CD4-positive, CD25-positive, alpha-beta regulatory T cell (primary cell): ENCODE measurements at places on chromosomes 16 and 17. TPM values are rescaled to one million over a fixed set of nuclear protein-coding genes. Genes with fewer than 3 reads are reported as not detected.

- no peak overlapping the region for H3K4me3 ChIP-seq
- no peaks in the 10 kb centered on the region for H3K36me3 ChIP-seq
- H3K27me3 ChIP-seq, result no peaks in the 10 kb centered on the region
- no peak overlapping the region for H3K27ac ChIP-seq
- peaks cover 11% of the 10 kb centered on the region for H3K4me1 ChIP-seq
Measured at GRCh38 chr16:15521390-15521757, 87.0 kb downstream of the BMERB1 start.

DNA sequence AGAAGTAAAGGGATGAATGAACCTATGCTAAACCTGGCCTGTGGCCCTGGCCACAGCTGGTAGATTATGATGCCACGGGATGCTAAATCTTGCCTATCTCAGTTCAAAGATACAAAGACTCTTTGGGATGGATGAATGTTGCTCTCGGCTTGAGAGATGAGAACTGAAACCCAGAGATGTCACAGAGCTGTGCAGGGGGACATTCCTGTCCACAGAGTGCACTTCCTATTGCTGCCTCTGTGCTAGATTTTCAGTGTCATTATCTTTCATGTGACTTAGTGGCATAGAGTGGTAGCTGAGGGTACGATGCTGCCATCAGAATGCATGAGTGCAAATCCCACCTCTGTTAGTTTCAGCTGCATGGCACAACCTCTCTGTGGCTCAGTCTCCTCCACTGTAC, 2.3 kb upstream of the MT1M start:
- peaks cover 28% of the 10 kb centered on the region for H3K4me1 ChIP-seq
- H3K27ac ChIP-seq, result no peak overlapping the region
- H3K4me3 ChIP-seq, result no peak overlapping the region

GRCh38 chr16:70250748-70251628, 752 bp downstream of the EXOSC6 start:
- H3K4me1 ChIP-seq, result peaks cover 16% of the 10 kb centered on the region
- DNase-seq, result no peak
- peaks cover 16% of the 10 kb centered on the region for H3K36me3 ChIP-seq
- peak overlapping the region; percentile 62 for H3K4me3 ChIP-seq

- no peaks in the 10 kb centered on the region for H3K4me1 ChIP-seq
- H3K36me3 ChIP-seq, result no peaks in the 10 kb centered on the region
- DNase-seq, result no peak
- H3K27me3 ChIP-seq, result no peaks in the 10 kb centered on the region
- no peak overlapping the region for H3K4me3 ChIP-seq
Measured at GRCh38 chr17:9179602-9180001, 158.3 kb downstream of the NTN1 start.

DNA sequence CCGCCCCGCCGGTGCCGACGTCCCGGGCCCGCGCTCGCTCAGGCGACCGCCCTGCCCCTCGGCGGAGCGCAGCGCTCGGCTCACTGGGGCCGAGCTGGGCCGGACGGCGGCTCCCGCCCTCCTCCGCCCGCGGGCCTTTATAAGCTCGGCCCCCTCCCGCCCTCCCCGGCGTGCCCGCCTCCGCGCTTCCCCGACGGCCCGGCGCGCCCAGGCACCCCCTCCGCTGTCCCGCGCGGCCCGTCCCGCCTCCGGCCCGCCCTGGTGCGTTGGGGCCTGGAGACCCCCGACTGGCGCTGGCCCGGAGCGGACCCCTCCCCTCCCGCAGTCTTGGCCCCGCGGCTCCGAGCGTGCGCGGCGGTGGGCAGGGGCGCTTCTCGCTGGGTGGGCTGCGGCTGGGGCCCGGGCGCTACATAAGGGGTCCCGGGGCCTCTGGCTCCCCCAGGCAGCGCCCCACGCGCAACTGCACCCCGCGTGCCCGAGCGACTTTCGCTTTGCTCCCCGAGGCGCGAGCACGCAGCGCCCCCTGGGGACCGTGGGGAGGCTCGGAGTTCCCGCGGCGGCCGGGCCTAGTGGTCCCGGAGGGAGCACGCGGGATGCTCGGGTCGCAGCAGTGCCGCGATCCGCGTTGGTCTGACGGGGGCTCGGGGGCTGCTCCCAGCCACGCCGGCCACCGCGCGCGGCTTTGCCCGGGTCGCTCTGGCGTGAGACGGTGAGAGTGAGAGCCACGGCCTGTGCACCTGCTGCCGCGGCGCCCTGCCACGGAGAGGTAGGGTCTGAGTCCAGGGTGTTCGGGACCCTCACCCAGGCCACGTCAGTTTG, at the start of gene PIEZO1:
TSS of gene PIEZO1 (minus strand) at position 115 of the 819 bp plus-strand sequence. CDS start 256 bp downstream, outside the sequence.
- H3K27me3 ChIP-seq, result no peaks in the 10 kb centered on the region
- H3K4me1 ChIP-seq, result peaks cover 52% of the 10 kb centered on the region
- H3K4me3 ChIP-seq, result peak within 1 kb of the TSS; percentile 48

- H3K4me1 ChIP-seq, result no peaks in the 10 kb centered on the region
- no peak for DNase-seq
- H3K27ac ChIP-seq, result no peak overlapping the region
- no peaks in the 10 kb centered on the region for H3K36me3 ChIP-seq
Measured at GRCh38 chr16:56868175-56868574, 3.2 kb downstream of the SLC12A3 start.

DNA sequence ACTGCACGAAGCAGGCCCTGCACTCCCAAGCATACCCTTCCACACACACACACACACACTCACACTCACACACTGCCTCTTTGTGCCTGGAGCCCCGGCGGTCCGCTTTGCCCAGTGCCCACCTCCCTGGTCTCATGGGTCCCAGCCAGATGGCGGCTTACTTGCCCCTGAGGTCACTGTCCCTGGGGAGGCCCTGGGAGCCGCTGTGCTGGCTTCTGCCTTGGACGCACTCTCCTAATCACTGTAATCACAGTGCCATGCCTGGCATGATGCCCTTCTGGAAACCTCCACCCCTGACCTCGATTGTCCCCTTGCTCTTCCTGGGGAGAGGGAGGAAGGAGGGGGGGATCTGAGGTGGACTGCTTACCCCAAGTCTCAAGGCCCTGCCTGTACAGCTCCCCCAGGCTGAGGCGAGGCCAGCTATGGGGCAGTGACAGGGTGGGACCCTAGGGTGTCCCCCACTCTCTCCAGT, 36.0 kb downstream of the ARHGAP23 start:
- no peaks in the 10 kb centered on the region for H3K4me1 ChIP-seq
- no peaks in the 10 kb centered on the region for H3K27me3 ChIP-seq
- no peak overlapping the region for H3K4me3 ChIP-seq
- DNase-seq, result no peak
- no peaks in the 10 kb centered on the region for H3K36me3 ChIP-seq

DNA sequence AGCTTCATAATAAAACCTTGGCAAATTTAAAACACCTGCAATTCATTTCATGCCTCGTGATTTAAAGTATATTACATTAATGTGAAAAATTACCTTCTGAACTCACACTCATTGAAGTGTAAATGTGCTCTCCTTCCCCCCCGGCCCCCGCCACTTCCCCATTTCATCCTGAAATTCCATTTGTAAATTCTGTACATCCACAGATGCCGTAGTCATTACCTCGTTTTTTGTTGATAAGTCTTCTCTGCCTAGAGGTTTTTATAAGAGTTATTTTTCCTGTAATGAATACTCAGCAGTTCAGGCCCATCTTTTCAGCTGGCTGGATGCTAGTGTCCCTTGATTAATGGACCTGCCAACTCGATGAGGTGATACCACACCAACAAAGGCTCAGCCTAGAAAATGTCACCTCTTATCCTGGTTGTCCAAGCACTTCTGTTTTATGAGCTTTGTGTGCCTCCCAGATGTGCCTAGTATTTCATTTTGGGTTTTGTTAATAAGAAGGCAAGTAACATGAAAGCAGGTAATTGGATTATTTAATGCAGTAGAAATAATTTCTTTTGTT, 64.8 kb upstream of the KIFC3 start:
- no peak for DNase-seq
- H3K4me3 ChIP-seq, result no peak overlapping the region
- H3K4me1 ChIP-seq, result no peaks in the 10 kb centered on the region
- H3K27ac ChIP-seq, result no peak overlapping the region

DNA sequence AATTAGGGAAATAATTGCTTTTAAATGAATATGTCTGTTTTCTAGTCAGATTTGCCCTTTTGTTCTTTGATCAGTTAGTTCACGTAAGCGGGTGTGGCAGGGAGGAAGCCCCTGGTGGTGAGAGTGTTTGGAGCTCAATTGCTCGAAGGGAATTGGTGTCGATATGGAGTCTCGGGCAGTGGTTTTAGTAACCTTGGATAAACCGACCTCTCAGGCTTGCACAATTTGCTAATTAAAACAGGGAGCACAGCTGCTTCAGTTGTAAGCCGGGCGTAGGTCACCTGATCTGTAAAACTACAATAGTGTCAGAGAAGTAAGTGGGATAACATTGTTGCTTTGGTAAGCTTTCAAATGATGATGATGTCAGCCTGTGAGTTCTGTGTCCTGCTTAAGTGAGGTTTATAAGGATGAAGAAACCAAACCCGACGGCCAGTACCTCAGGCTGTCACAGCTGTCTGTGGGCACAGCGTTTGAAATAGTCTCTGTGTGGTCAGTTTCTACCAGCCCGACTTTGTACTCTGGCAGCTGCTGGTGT, 2.9 kb downstream of the ZNF750 start:
- peaks cover 3% of the 10 kb centered on the region for H3K36me3 ChIP-seq
- no peak overlapping the region for H3K4me3 ChIP-seq
- DNase-seq, result no peak
- no peaks in the 10 kb centered on the region for H3K4me1 ChIP-seq
- no peak overlapping the region for H3K27ac ChIP-seq
- H3K27me3 ChIP-seq, result no peaks in the 10 kb centered on the region

DNA sequence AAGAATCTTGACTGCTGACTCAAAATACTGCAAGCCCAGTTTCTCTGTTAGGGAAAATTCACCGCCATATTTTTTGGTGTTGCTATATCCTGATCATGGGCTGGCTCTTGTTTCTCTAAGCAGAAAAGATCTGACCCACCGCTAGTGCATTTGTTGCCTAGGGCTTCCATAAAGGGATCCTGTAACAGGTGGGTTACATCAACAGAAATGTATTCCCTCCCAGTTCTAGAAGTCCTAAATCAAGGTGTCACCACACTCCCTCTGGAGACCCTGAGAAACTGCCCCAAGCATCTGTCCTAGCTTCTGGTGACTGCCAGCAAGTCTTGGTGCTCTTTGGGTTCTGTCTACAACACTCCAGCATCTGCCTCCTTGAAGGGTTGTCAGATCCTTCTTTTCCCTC, 99.7 kb downstream of the MAF start:
- H3K27ac ChIP-seq, result no peak overlapping the region
- DNase-seq, result no peak
- no peaks in the 10 kb centered on the region for H3K4me1 ChIP-seq
- peaks cover 5% of the 10 kb centered on the region for H3K27me3 ChIP-seq
- H3K4me3 ChIP-seq, result no peak overlapping the region

DNA sequence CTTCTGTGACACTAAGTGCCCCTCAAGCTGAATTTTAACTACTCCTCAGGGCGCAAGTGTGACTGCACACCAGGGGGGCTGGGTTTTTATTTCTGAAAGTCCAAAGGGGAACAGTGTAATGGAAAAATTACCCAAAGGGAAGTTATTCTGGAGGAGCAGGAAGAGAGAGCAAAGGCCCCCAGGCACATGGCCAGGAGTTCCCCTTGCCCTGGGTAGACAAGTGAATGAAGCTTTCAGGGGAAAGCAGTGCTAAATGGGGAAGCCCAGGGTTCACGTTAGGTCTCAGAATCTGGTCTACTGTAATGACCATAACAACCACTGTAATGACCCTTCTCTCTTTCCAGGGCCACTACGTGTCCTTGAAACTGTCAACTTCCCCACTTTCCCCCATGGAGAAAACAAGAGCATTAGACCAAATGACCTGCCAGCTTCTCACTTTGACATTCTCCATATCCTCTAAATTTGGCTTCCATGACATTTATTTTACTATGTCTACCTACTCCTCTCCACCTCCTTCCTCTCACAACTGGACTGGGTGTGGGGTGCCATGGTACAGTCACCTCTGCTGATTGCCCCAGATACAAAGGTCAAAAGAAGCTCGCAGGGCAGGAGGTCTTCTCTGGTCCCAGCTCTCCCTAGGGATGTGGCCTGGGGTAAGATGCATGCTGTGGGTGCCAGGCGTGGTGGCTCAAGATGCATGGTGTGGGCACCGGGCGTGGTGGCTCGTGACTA, 34.1 kb upstream of the MMP2 start:
- no peaks in the 10 kb centered on the region for H3K27me3 ChIP-seq
- H3K4me3 ChIP-seq, result no peak overlapping the region
- no peak overlapping the region for H3K27ac ChIP-seq
- no peak for DNase-seq
- no peaks in the 10 kb centered on the region for H3K36me3 ChIP-seq

DNA sequence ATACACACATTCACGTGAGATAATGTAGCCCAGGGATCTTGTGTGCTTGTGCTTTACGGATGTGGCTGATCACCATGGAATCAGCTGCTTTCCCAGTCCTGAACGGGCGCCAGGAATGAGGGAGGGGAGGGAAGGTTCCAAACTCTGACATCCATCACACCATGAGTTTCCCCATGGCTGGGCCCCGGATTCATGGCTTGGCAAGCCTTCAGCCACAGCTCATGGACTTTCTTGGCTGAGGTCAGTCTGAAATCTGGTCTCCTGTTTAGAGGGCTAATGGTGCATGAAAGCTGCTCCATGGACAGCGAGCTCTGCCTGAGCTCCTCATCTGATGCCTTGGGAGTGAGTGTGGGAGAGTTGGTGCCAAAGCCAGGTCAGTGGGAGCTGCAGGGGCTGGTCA, 767.6 kb upstream of the EEF2KMT start:
- DNase-seq, result no peak
- no peaks in the 10 kb centered on the region for H3K36me3 ChIP-seq
- H3K4me1 ChIP-seq, result no peaks in the 10 kb centered on the region
- no peak overlapping the region for H3K4me3 ChIP-seq
- H3K27me3 ChIP-seq, result no peaks in the 10 kb centered on the region

GRCh38 chr17:66494023-66494803, 191.8 kb downstream of the PRKCA start:
- peaks cover 4% of the 10 kb centered on the region for H3K4me1 ChIP-seq
- no peaks in the 10 kb centered on the region for H3K27me3 ChIP-seq
- no peak overlapping the region for H3K27ac ChIP-seq
- no peak for DNase-seq
- no peak overlapping the region for H3K4me3 ChIP-seq
- H3K36me3 ChIP-seq, result peaks cover 2% of the 10 kb centered on the region

- H3K27me3 ChIP-seq, result no peaks in the 10 kb centered on the region
- no peak for DNase-seq
- no peak overlapping the region for H3K4me3 ChIP-seq
Measured at GRCh38 chr17:14341866-14342265, 41.0 kb downstream of the HS3ST3B1 start.

DNA sequence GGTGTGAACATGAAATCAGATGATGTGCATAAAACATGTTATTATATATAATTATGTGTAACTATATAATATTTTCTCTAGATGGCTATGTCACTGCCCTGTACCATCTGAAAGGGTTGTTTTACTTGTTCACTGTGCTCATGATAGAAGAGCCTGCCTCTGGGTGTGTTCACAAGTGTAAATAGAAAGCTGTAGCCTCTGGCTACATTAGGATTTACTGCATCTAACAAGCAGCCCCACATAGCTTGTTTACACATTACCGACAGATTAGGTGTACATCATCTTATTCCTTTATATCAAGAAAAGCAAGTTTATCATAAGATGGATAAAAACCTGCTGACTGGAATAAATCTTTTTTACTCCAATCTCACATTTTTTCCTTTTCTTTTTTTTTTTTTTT, 46.1 kb downstream of the CHD9 start:
- H3K4me3 ChIP-seq, result no peak overlapping the region
- peaks cover 18% of the 10 kb centered on the region for H3K4me1 ChIP-seq
- H3K27ac ChIP-seq, result no peak overlapping the region

Gene WNT3
- not detected for total RNA-seq

Gene SMPD3
- total RNA-seq, result 16.1 TPM

Gene TBC1D3C
- 2.0 TPM for total RNA-seq

Gene PYDC1
- not detected for total RNA-seq

Gene GALNS
- total RNA-seq, result 63.1 TPM

Gene KRT15
- not detected for total RNA-seq

Gene GNAO1
- total RNA-seq, result 3.0 TPM

Gene TPPP3
- not detected for total RNA-seq

Gene PPP1R27
- total RNA-seq, result not detected
